ENCODE measurements at places on chromosomes 1 and 21.
A peak's percentile ranks its signal among the peaks of the same experiment; 100 is the strongest.

GRCh38 chr21:32172106-32172505 lies 106.7 kb downstream of the MIS18A start:
- DNase-seq: no peak

DNA sequence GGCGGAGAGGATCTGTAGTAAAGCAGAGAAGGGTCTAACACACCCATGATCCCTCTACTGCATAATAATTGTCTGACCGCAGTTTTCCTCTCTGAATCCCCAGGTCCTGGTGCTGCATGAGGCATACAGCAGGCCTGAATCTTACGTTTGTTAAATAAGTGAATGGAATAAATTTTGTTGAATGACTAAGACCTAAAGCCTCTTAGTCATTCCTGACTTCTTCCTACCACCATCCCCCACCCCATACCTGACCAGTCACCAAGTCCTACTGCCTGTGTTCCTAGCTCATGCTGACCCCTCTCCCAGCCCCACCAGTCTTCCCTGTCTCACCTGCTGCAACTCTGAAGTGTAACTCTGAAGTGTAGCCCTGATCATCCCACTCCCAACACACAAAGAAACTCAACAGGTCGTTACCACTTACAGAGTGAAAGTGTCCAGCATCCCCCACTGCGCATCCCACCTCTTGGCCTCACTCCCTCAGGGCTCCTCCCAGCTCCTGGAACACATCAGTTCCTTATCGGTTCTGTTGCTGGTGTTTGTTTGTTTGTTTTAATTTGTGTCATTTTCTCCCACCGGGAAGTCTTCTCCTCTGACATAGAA lies 9.7 kb downstream of the GJA5 start:
- no peak for DNase-seq

- DNase-seq: no peak
These were observed 291.1 kb upstream of the ADAMTS5 start for GRCh38 chr21:27257908-27258556.

- no peak for DNase-seq
These were observed 74.8 kb upstream of the ATP1B1 start for GRCh38 chr1:169031566-169032224.

GRCh38 chr1:58545591-58546519 lies 671 bp downstream of the OMA1 start:
- peak; percentile 52 for DNase-seq

DNA sequence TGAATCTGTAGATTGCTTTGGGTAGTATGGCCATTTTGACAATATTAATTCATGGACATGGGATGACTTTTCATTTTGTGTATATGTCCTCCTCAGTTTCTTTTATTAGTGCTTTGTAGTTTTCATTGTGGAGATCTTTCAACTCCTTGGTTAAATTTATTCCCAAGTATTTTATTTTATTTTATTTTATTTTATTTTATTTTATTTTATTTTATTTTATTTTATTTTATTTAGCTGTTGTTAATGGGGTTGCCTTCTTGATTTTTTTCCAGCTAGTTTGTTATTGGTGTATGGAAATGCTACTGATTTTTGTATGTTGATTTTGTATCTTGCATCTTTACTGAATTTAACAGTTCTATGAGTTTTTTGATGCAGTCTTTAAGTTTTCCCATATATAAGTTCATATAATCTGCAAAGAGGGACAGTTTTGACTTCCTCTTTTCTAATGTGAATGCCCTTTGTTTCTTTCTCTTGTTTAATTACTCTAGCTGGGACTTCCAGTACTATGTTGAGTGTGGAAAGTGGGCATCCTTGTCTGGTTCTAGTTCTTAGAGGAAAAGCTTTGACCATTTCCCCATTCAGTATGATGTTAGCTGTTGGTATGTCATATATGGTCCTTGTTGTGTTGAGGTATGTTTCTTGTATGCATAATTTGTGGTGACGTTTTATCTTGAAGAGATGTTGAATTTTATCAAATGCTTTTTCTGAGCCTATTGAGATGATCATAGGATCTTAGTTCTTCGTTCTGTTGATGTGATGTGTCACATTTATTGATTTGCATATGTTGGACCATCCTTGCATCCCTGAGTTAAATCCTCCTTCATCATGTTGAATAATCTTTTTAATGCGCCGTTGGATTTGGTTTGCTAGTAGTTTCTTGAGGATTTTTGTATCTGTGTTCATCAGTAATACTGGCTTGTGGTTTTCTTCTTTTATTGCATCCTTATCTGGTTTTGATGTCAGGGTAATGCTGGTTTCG lies 14.3 kb downstream of the CEPT1 start:
- no peak for DNase-seq

GRCh38 chr21:46226920-46227599 lies 1.5 kb downstream of the LSS start:
- no peak for DNase-seq

DNA sequence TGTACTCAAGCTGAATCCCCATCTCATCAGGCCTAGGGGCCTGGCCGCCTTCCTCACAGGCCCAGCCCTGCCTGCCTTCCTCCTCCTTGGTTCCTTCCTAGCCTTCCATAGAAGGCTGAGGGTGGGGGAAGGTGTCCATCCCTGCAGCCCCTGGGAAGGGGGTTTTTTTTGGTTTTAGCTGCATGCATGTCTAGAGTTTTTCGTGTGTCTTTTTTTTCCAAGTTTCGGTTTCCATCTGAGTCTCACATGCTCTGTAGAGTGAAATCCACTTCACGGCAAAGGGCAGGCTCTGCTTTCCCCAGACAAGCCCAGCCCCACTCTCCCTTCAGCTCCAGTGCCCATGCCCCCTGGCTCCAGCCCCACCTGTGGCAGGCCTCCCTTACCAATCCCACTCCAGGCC lies 32.1 kb downstream of the GRHL3 start:
- no peak for DNase-seq

GRCh38 chr1:1510912-1511532 lies 940 bp upstream of the ATAD3A start:
- no peak for DNase-seq
